ENCODE measurements at places on chromosomes 12 and 14.

GRCh38 chr14:82387699-82388098 is 854.0 kb upstream of the SEL1L start:
- no peaks in the 10 kb centered on the region for H3K36me3 ChIP-seq
- no peak for DNase-seq
- H3K27me3 ChIP-seq = no peaks in the 10 kb centered on the region
- no peak overlapping the region for H3K4me3 ChIP-seq
- H3K4me1 ChIP-seq = no peaks in the 10 kb centered on the region

- H3K4me3 ChIP-seq = peak within 1 kb of the TSS; percentile 76
- peak within 1 kb of the TSS; percentile 69 for H3K27ac ChIP-seq
- peaks cover 7% of the 10 kb centered on the region for H3K36me3 ChIP-seq
Measured at GRCh38 chr12:106247674-106248311, at the start of gene CKAP4. CKAP4 (minus strand) TSS chr12:106248020; CDS start chr12:106247851, 169 bp downstream.

DNA sequence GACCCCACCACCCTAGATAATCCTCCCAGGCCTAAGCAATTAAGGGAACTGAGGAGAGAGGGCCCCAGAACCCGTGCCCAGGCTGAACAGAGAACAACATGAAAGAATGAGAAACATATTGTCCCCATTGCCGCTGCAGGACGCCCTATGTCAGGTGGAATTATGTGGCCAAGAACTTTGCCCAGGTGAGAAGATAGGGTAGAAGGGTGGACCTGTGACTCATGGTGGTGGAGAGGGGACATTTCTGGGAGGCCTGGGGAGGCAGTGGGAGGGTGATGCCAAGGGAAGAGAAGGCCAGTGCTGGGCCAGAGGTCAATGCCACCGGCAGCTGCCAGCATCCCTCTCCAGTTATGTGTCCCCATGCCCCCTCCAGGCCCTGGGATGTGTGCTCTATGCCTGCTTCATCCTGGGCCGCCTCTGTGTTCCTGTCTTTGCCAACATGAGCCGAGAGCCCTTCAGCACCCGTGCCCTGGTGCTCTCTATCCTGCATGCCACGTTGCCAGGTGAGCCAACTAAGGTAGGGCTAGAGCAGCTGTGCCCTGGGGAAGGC is 15.5 kb downstream of the SOAT2 start:
- no peaks in the 10 kb centered on the region for H3K4me1 ChIP-seq
- H3K27me3 ChIP-seq = no peaks in the 10 kb centered on the region
- H3K36me3 ChIP-seq = no peaks in the 10 kb centered on the region
- no peak overlapping the region for H3K4me3 ChIP-seq
- no peak overlapping the region for H3K27ac ChIP-seq

GRCh38 chr14:28461389-28461788 is 305.2 kb upstream of the FOXG1 start:
- no peak overlapping the region for H3K4me3 ChIP-seq
- no peaks in the 10 kb centered on the region for H3K27me3 ChIP-seq
- H3K36me3 ChIP-seq = no peaks in the 10 kb centered on the region
- DNase-seq = no peak
- H3K27ac ChIP-seq = no peak overlapping the region
- no peaks in the 10 kb centered on the region for H3K4me1 ChIP-seq

DNA sequence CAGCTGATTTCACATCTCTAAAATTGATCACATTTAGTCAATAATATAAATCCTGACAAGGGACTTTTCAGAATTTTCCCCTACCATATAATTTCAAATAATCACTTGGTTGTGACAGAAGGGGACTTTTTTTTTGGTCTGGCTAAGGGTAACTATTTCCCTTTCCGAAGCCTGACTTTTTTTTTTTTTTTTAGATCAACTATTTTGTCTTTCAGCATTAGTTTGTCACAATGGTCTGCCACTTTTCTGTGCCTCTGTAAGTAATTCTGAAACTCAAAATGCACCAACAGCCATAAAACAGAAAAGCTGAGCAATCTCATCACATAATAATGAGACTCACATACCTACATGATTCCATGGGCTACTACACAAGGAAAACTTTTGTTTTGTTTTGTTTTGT is 266.4 kb downstream of the SSPN start:
- H3K4me1 ChIP-seq = no peaks in the 10 kb centered on the region
- H3K27me3 ChIP-seq = no peaks in the 10 kb centered on the region
- no peak overlapping the region for H3K4me3 ChIP-seq
- DNase-seq = no peak
- peaks cover 22% of the 10 kb centered on the region for H3K36me3 ChIP-seq

DNA sequence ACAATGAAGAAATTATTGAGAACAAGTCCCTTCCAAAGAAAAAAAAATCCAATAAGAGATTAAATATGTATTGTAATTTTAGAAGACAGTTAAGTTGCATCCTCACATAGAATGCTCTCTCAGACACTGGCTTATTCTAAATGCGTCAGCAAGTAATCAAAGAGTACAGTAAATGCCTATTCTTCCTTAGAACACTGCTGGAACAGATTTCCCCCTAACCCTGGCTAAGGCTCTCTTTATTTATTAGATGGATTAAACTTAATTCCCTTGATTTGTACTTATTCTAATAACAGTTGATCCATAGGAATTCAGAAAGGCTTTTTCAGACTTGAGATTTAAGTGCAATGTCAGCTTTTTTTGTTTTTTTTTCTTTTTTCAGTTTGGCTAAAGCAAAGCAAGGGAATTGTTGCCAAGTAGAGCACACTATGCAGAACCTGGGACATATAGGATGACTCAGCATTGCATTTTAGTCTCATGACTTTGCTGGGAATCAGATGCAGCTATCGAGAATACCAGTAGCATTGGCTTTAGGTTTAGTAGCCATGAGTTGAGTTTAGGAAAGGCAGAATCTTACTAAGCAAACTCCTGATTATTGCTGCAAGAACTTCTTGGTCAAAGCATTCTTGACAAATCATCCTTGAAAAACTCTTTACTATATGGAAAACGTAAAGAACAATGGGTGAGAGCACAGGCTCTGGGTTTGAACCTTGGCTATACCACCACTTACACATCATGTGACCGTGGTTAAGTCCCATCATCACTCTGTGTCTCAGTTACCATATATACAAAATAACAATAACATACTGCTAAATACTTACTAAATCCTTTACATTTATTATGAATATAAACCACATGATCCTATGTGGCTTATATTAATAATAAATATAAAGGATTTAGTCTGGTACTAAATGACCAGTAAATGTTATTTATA is 26.7 kb downstream of the MED21 start:
- H3K4me1 ChIP-seq = no peaks in the 10 kb centered on the region
- no peak overlapping the region for H3K27ac ChIP-seq
- no peaks in the 10 kb centered on the region for H3K27me3 ChIP-seq
- DNase-seq = no peak
- peaks cover 4% of the 10 kb centered on the region for H3K36me3 ChIP-seq
- H3K4me3 ChIP-seq = no peak overlapping the region

DNA sequence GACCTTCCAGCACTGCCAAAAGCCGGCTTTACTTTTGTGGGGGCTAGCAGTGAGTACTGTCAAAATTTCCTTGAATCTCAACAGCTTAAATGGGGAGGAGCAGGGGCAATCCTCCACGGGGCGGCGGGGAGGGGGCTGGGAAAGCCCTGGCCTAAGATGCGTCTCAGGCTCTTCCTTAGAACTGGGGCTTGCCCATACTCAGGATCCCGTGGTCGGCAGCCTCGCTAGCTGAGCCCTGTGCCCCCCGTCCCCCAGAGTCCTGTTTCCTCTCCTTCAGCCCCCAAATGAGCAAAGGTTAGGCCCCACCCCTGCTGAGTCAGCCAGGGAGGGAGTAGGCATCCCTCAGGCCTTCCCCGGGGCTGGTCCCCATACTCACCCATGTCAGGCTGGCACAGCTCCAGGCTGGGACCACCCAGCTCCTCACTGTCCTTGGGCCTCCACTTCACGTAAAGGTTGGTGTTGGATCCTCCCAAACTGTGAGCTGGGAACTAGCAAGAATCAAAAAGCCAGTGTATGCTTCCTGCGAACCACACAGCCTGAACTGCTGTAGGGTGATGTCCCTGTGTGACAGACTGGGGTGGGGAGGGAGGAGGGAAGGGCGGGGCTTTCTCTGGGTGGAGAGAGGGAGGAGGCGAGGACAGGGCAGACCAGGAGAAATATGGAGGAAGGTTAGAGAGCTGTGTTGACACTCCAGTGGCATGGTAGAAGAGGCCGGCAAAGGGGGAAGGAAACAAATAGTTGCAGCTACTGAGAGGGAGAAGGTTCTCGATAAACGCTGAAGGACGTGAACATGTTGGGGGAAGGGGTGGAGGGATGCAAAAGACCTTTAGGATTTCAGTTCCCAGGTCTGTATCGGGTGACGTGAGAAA is 5.9 kb upstream of the BAZ2A start:
- DNase-seq = peak; percentile 95
- peaks cover 31% of the 10 kb centered on the region for H3K36me3 ChIP-seq

DNA sequence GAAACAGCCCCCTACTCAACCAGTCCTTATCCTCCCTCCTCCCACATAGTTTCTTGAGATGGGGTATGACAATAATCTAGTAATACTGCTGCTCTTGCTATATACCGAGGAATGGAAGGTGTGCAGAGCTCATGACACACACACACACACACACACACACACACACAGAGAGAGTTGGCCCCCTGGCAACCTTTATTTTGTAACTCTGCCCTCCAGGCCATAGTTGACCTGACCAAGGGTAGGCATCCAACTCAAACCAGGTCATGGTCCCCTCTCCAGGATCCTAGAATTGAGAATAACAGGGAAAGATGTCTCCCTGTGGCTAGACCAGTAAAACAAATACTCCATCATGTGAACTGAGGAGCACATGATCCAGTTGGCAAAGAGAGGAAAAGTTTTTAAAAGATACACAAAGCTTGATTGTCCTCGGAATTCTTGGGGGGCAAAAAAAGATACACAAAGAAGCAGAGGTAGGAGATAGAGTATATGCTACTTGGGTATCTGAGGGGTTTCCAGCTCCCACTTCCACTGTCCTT is 11.3 kb downstream of the ERO1A start:
- H3K27me3 ChIP-seq = no peaks in the 10 kb centered on the region
- H3K27ac ChIP-seq = peak overlapping the region; percentile 38
- no peak overlapping the region for H3K4me3 ChIP-seq
- no peak for DNase-seq
- peaks cover 4% of the 10 kb centered on the region for H3K36me3 ChIP-seq
- H3K4me1 ChIP-seq = peaks cover 50% of the 10 kb centered on the region

GRCh38 chr12:3717283-3717898 is 35.5 kb downstream of the CRACR2A start:
- H3K27me3 ChIP-seq = no peaks in the 10 kb centered on the region
- no peak overlapping the region for H3K4me3 ChIP-seq
- DNase-seq = no peak
- no peak overlapping the region for H3K27ac ChIP-seq

DNA sequence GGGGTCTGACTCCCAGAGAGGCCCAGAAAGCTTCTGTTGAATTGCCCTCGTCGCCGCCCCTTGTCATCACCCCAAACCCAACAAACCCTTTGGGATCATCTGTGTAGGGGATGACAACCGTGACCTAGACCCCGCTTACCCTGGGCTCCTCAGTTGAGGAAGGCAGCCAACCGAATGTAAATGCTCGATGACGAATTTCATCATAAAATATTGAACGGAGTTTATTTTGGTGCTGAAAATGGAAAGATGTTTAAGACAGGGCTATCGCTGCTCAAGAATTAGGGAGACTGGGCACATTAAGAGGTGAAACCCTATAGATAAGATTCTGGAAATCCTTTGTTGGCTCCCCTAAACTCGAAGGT is 512 bp downstream of the ACTR10 start:
- H3K27me3 ChIP-seq = no peaks in the 10 kb centered on the region
- peaks cover 29% of the 10 kb centered on the region for H3K4me1 ChIP-seq
- H3K36me3 ChIP-seq = no peaks in the 10 kb centered on the region
- H3K27ac ChIP-seq = peak overlapping the region; percentile 88

GRCh38 chr12:122067966-122068365 is 10.6 kb upstream of the MLXIP start:
- DNase-seq = peak; percentile 53
- H3K4me3 ChIP-seq = peak overlapping the region; percentile 14
- H3K27me3 ChIP-seq = no peaks in the 10 kb centered on the region
- H3K4me1 ChIP-seq = peaks cover 10% of the 10 kb centered on the region

- no peak overlapping the region for H3K27ac ChIP-seq
- H3K4me3 ChIP-seq = no peak overlapping the region
- no peak for DNase-seq
- no peaks in the 10 kb centered on the region for H3K36me3 ChIP-seq
- peaks cover 2% of the 10 kb centered on the region for H3K27me3 ChIP-seq
- H3K4me1 ChIP-seq = no peaks in the 10 kb centered on the region
Measured at GRCh38 chr12:70196811-70197281, 46.4 kb upstream of the CNOT2 start.

- H3K27ac ChIP-seq = no peak overlapping the region
- no peak for DNase-seq
- no peaks in the 10 kb centered on the region for H3K36me3 ChIP-seq
- H3K4me1 ChIP-seq = no peaks in the 10 kb centered on the region
- peaks cover 25% of the 10 kb centered on the region for H3K27me3 ChIP-seq
- H3K4me3 ChIP-seq = no peak overlapping the region
Measured at GRCh38 chr14:57362361-57362760, 28.0 kb upstream of the NAA30 start.

DNA sequence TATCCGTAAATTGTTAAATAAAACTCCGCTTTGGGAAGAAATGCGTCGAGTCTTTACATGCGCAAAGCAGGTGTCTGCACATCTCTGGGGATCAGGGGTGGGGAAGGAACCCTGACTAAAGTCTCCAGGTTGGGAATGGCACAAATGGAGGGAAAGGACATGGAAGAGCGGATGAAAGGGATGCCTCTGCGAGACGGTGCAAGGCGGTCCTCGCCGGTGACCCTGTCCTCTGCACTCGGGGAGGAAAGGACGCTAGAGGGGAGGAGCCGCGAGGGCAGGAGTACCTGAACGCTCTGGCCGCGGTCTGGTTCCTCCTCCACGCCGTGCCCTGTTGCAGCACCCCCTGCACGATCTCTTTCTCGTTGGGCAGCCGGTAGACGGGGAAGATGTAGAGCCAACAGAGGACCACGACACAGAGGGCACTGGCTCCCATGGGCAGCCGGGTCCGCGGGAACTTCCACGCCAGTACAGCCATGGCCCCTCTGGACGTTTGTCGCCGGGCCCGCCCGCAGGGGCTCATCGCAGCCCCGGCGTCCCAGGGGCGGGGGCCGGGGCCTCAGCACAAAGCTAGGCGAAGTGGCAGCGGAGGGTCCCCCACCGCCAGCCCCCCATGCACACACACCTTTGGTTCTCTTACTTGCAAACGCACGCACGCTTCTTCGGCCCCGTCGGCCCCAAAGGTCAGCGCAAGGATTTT is 646 bp downstream of the ST8SIA1 start:
- H3K36me3 ChIP-seq = peaks cover 6% of the 10 kb centered on the region
- no peaks in the 10 kb centered on the region for H3K27me3 ChIP-seq
- DNase-seq = peak; percentile 47
- peak overlapping the region; percentile 89 for H3K27ac ChIP-seq
- peaks cover 57% of the 10 kb centered on the region for H3K4me1 ChIP-seq
- H3K4me3 ChIP-seq = peak overlapping the region; percentile 90

DNA sequence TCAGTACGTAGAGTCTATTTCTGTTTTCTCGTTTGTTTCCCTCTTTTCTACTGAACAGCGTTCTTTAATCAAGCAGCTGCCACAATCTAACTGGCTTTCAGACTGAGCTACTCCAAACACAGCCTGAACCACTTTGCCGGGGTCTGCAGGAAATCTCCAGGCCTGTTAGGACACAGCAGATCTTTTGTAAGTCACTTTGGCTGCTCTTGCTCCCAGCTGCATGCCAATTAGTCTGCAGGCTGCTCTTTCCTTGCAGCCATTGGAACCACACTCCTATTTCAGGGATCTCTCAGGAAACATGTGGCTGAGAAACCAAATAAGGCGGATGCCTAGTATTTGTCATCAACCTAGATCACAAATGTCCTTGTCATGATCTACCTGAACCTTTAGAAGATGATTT is 73.6 kb downstream of the TMTC1 start:
- no peaks in the 10 kb centered on the region for H3K4me1 ChIP-seq
- H3K4me3 ChIP-seq = no peak overlapping the region
- no peaks in the 10 kb centered on the region for H3K27me3 ChIP-seq
- H3K36me3 ChIP-seq = no peaks in the 10 kb centered on the region
- H3K27ac ChIP-seq = no peak overlapping the region
- DNase-seq = no peak

All from activated CD4-positive, alpha-beta memory T cell treated with anti-CD3 and anti-CD28 coated beads for 36 hours (primary cell).